ENCODE measurements at places on chromosomes 12 and 14. TPM values are rescaled to one million over a fixed set of nuclear protein-coding genes. Genes with fewer than 3 reads are reported as not detected.
A peak's percentile ranks its signal among the peaks of the same experiment; 100 is the strongest.

DNA sequence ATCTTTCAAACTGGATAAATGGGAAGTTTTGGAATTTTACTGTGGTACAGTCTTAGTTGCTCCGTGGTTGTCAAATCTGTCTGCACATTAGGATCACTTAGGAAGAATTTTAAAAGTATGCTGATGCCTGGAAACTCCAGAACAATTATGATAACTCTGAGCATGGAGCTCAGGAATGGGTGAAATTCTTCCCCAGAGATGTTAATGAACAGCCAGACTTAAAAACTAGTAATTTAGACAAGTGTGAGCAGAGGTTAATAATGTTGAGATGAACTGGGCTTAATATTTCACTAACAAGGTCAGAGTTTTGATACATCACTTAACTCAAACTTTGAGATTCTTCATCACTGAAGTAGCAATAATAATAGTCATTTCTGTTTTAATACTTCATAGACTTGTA lies 94.5 kb downstream of the NTS start:
- DNase-seq, result no peak

GRCh38 chr14:60634153-60634552 lies 15.1 kb downstream of the SIX1 start:
- DNase-seq, result no peak

DNA sequence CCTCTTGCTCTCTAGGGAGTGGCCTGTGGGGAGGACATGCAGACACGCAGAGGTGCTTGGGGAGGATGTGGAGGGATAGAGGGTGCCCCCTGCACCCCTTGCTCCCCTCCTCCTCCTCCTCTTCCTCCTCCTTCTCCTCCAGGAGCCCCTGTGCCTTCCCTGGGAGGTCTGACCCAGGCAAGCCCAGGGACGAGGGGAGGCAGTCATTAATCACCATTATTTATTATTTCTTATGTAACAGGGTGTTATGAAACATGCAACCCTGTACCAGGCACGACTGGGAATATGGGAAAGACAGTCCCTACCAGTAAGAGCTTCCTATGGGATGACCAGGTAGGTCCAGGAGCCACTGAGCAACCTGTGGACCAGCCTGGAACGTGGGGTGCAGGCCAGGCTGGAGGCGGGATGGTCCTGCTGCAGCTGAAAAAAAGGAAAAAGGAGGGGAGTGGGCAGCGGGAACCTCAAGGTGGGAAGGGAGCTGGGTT lies 22.5 kb upstream of the PGF start:
- no peak for DNase-seq

DNA sequence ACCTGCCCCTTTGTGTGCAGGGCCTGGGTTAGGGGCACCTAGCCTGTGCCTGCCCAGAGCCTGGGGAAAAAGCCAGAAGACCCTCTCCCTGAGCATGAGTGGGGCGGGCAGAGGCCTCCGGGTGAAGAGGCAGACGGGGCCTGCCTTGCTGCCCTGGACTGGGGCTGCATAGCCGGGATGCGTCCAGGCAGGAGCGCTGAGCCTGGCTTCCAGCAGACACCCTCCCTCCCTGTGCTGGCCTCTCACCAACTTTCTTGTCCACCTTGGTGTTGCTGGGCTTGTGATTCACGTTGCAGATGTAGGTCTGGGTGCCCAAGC lies 216.1 kb downstream of the TMEM121 start:
- DNase-seq, result no peak

DNA sequence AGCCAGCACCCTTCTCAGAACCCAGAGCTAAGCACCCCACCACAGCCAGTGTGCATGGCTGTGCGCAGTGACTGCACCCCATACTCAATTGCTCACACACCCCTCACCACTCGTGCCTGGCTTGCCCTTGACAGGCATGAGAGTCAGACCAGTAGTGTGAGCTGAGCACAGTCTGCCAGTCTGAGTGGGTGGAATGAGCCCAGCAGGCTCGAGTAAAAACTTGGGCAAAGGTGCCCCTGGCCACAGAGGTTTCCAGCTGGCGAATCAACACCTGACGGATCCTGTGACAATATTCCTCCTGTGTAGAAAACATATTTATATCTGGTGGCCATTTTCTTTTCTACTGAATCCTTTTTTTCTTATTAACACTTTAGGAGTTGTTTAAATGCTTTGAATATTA lies 202.5 kb downstream of the TMEM117 start:
- no peak for DNase-seq

DNA sequence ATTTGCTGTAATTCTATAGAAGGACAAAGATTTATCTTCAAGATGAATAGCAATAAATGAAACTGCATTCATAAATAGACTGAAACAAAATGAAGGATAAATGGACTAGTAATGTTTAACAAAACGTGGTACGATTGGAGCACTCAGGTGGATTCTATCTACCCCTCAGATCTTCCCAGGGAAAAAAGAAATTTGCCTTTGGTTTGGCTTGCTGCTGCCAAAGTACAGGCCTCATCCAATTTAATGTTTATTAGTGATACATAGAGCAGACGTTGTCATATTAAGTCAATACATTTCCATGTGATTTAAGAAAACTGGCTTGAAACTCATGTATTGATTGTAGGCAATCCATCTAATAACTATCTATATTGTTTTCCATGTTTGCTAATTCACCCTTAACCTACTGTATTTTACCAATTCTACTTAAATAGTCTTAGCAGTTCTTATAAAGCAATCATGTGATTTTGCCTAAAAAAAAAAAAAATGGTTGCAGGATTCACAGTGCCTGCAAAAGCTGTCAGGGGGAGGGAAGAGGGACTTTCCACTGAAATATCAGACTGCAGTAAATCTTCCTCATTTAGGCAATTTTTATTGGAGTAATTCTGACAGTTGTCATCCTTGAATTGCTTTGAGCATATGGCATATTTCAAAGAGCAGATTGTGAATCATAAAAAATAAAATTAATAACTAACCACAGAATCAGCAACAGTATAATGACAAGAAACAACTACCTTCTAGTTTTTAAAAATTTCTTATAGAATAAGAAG lies 242.2 kb upstream of the NPAS3 start:
- no peak for DNase-seq

DNA sequence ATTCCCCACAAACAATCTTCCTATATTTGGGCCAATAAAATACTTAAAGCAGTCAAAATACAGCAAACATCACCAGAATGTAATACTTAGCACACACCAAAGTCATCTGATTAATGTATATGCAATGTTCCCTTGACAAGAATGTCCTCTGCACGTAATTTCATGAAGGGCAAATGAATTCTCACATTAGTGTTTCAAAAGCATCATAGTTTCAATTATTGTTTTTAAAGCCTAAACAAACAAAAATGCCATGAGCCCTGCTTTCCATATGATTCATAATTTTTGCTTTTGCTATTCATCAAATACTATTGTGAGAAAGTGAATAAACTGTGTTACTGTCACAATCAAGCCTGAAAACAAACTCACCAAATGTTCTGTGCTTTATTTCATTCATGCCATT lies 156.0 kb downstream of the EPS8 start:
- DNase-seq, result peak; percentile 56

- DNase-seq, result peak; percentile 80
Observed at GRCh38 chr12:7555752-7556151, 52.2 kb upstream of the CD163 start.

- no peak for DNase-seq
Observed at GRCh38 chr14:25516838-25517237, 466.9 kb upstream of the STXBP6 start.

DNA sequence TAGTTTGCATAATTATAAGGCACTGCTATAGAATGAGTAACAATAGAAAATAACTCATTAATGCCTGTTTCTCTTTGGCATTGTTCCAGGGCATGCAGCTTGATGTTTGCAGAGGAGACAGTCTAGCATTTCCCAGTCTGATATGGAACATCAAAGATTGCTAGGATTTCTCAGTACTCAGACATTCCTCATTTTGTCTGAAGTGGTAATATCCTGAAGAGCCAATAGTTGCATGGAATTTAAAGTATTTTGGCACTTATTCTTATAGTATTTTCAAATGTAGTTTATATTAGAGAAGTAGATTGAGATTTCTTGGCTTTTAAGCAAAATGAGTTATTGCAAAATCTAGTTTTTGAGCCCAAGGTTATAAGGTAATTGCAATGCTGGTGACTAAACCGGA lies 337.3 kb upstream of the E2F7 start:
- no peak for DNase-seq

- DNase-seq, result peak; percentile 79
Observed at GRCh38 chr12:57452181-57452936, 2.7 kb upstream of the INHBE start.

- no peak for DNase-seq
Observed at GRCh38 chr12:1277905-1278304, 286.9 kb downstream of the ERC1 start.

DNA sequence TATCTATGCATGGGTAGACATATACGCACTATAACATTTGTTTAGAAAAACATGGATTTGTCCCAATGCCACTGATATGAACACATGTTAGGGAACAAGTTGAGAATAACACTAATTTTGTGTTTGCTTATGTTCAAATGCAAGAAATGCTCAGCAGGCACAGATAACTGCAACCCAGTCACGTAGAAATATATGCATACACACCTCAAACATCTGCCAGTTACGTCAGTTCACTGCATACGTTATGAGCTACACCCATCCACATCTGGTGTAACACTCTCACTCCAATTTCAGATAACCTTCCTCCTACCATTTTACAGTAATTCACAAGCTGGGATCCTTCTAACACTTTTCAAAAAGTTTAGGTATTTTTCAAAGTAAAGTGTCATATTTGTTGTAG lies 10.7 kb downstream of the PAWR start:
- no peak for DNase-seq

GRCh38 chr14:104966981-104967385 lies 11.2 kb downstream of the AHNAK2 start:
- DNase-seq, result no peak

DNA sequence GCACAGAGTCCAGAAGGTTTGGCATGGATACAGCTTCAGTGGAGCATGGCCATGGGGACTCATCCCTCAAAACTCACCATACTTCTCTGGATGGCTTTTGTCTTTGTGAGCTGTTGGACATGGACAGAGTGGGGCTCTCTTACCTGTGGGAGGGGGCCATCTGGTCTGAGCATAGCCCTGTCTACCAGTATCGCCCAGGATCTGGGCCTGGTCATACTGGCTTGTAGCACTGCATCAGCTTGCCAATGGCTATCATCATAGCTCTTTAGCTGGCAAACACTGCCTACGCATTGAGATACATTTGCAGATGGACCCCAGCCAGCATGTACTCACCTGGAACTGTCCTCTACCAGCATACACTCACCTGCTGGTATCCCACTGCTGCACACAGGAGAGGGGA lies 975.2 kb upstream of the NOVA1 start:
- no peak for DNase-seq

- DNase-seq, result no peak
Observed at GRCh38 chr12:28327722-28328121, 137.5 kb downstream of the CCDC91 start.

GRCh38 chr12:112919121-112919520 lies 12.4 kb downstream of the OAS1 start:
- DNase-seq, result no peak

DNA sequence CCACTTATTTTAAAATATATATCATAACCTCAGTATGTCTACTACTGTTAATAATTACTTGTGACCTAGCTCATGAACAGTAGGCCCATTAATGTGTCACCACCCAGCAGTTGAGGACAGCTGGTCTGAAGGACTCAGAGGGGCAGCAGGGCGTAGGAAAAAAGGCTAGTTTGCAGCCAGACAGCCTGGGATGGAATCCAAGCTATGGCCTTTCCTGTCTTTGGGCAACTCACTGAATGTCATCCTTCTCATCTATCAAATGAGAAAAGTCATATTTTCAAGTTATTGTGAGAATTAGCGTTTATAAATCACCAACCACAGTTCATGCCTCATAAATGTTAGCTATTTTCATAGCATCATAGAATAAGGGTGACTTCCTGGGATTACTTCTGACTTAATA lies 12.3 kb downstream of the DENND5B start:
- DNase-seq, result peak; percentile 79

DNA sequence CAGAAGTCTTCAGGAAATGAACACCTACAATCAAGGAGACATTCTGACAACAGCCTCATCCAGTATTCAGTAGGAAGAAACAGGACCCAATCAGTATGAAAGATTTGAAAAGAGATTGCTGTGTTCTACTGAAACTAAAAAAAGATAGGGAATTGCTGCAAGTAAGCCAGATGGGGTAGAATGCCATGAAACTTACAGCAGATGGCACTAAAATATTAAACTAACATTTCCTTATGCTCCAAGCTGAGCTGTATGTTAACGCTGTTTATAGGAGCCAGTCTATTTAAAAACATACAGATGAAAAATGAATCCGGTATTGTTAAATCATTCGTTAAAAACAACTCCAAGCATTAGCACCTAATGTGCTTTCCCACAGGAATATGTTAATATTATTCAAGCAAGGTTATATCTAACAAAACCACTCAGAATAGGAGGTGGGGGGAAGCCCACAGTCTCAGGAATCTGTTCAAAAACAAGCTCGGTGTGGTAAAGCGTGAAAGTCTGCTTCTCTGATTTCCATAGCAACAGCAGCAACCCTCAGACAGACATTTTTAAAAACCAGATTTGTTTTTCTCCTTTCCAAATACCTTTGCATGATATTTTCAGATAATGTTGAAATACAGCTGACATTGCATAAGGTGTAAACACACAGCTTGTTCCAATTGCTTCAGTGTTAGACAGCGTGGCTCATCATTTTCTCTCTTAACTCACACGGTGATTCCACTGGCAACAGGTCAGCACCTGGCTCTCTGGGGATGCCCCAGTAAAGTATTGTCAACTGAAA lies 131.4 kb upstream of the CCDC175 start:
- no peak for DNase-seq

- DNase-seq, result no peak
Observed at GRCh38 chr12:124713436-124714082, 146.1 kb upstream of the NCOR2 start.

- no peak for DNase-seq
Observed at GRCh38 chr14:90614696-90615516, 201.3 kb downstream of the TTC7B start.

- DNase-seq, result no peak
Observed at GRCh38 chr14:100027771-100028490, 37.3 kb upstream of the EVL start.

DNA sequence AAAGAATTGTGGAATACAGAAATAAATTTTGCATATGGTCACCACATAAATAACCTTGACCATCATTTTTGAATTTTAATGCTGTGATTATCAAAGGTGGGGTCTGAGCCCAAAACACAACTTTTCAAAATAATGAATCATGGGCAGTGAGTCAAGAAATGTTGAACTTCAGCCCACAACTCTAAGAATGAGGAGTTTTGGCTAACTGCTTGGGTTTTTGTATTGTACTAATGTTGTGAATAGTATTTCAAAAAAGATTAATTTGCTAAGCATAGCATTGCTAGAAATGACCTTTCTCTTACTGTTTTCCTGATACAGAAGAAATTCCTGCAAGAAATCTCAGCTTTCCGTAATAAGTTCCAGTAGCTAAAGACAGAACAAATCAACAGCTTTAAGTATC lies 24.4 kb upstream of the YARS2 start:
- no peak for DNase-seq

Gene OSBPL8
- total RNA-seq, result 56.8 TPM

Gene BMP4
- total RNA-seq, result 2.5 TPM

Gene STAC3
- 29.8 TPM for total RNA-seq

Gene TAS2R20
- 0.75 TPM for total RNA-seq

Gene GPRC5A
- total RNA-seq, result 1.7 TPM

Gene TAS2R13
- total RNA-seq, result 0.63 TPM
